Progenitor cell of endocrine pancreas (in vitro differentiated cells): ENCODE measurements at places on chromosomes 7 and 10. TPM values are rescaled to one million over a fixed set of nuclear protein-coding genes. Genes with fewer than 3 reads are reported as not detected.

Gene TLX1
- total RNA-seq: not detected in 2 replicates

Gene WNT2
- total RNA-seq: 0.33 and 0.46 TPM in 2 replicates

Gene NRG3
- 29.5 and 32.2 TPM in 2 replicates for total RNA-seq

Gene ANKRD1
- 48.1 and 61.8 TPM in 2 replicates for total RNA-seq

Gene PKD2L1
- 0.38 TPM in 1 of 2 replicates, not detected in the other for total RNA-seq

Gene STOX1
- 7.8 and 8.0 TPM in 2 replicates for total RNA-seq

Gene SUN3
- not detected in 2 replicates for total RNA-seq

Gene RNF148
- 0.26 and 0.40 TPM in 2 replicates for total RNA-seq

Gene ZMIZ2
- 217 and 222 TPM in 2 replicates for total RNA-seq

Gene HOXA5
- total RNA-seq: 12.6 and 18.1 TPM in 2 replicates

Gene ALDH18A1
- 135 and 139 TPM in 2 replicates for total RNA-seq

Gene HYAL4
- total RNA-seq: not detected in 2 replicates

Gene PALD1
- 1.2 and 1.4 TPM in 2 replicates for total RNA-seq

Gene TAS2R39
- total RNA-seq: not detected in 2 replicates

Gene AGR2
- total RNA-seq: 25.8 and 56.3 TPM in 2 replicates

Gene MSMB
- not detected in 2 replicates for total RNA-seq

Gene PAX4
- 23.6 and 25.1 TPM in 2 replicates for total RNA-seq

Gene AKR1B15
- total RNA-seq: not detected in 2 replicates

Gene ARMC3
- 4.8 and 7.9 TPM in 2 replicates for total RNA-seq

Gene ITGA8
- 0.36 TPM in 1 of 2 replicates, not detected in the other for total RNA-seq

Gene SPDYE3
- not detected in 2 replicates for total RNA-seq

Gene TEX36
- total RNA-seq: not detected in 2 replicates
